Amygdala (tissue), 56 donors: ENCODE measurements at places on chromosomes 12 and 14.

DNA sequence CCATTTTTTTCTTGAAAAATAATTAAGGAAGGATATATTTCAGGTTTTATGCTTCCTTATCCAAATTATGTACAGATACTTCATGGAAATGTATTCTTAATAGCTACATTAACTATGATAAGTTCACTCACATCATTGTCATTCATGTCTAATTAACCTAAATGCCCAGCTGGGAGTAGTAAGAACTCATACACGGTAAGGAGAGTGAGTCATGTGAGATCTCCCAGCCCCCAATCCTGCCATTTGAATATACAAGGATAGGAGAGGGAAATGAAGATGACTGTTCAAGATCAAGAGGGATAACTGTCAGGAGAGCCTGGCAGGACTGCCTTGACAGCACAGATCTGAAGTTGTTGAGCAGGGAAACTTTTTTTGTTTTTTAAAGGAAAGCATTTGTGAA is 343.4 kb upstream of the USP15 start:
- DNase-seq, result no peak

- no peak for DNase-seq
Observed at GRCh38 chr12:49111206-49111605, 559 bp upstream of the LMBR1L start.

- DNase-seq, result no peak
Observed at GRCh38 chr14:100063314-100063941, 1.8 kb upstream of the EVL start.

GRCh38 chr12:70581208-70581607 is 56.0 kb downstream of the PTPRB start:
- DNase-seq, result no peak

GRCh38 chr12:66497008-66497897 is 181.6 kb downstream of the GRIP1 start:
- no peak for DNase-seq

- DNase-seq, result no peak
Observed at GRCh38 chr14:92471919-92472318, 41.7 kb upstream of the RIN3 start.

- no peak for DNase-seq
Observed at GRCh38 chr14:102591372-102591943, 991 bp upstream of the RCOR1 start.

DNA sequence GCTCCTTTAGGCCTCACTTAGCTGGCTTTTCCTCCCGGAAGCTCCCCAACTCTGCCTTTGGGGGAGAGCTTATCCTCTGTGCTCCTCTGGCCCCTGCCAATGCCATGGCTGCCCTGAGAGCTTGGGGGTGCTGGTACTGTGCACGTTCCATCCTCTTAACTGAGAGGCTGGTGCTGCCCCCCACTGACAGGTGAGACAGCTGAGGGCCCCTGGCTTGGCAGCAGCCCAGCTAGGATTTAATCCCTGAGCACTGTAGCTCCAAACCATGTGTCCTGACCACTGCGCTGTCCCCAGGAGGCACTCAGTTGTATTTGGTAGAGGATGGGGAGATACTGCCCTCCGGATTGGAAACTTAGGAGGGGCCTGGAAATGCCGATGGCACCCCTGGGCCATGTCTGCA is 46.1 kb downstream of the UBE3B start:
- DNase-seq, result no peak

- no peak for DNase-seq
Observed at GRCh38 chr12:132488127-132489077, 1.5 kb upstream of the FBRSL1 start.

GRCh38 chr12:92020983-92021665 is 124.5 kb downstream of the BTG1 start:
- no peak for DNase-seq

DNA sequence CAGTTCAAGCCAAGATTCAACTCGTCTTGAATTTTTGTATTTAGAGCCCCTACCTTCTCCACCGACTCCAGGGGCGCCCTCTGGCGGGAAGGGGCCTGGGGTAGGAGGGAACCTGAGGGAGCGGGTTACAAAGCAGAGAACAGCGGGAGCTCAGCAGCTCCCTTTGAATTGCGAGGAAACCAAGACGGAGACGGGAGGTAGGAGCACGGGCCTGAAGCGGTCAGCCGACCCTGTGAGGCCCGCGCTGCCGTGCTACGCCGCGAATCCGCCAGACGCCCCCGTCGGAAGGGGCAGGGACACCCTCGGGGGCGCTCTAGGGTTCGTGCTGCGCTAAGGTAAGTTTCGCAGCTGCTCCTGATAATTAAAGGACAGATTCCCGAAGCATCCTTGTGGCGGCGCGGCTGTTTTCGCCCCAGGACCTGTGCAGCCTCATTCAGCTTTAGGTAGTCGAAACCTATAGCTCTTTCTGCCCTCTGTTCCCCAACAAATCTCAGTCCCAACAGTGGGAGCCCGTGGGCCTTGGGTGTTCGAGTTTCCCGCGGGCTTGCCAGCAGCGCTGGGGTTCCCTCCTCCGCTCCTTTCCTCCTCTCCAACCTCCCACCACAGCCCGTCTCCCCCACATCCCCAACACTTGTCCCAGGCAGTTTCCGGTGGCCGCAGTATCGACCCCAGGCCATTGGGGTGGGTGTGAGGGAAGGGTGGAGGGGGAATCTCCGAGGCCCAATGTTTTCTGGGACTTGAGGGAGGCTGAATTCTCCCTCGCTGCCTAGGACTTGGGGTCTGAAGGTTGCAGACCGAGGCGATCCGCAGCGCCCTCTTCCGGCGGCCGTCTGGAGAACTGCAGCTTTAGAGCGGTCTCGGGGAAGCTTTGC is 5.1 kb upstream of the NKX2-1 start:
- DNase-seq, result no peak

DNA sequence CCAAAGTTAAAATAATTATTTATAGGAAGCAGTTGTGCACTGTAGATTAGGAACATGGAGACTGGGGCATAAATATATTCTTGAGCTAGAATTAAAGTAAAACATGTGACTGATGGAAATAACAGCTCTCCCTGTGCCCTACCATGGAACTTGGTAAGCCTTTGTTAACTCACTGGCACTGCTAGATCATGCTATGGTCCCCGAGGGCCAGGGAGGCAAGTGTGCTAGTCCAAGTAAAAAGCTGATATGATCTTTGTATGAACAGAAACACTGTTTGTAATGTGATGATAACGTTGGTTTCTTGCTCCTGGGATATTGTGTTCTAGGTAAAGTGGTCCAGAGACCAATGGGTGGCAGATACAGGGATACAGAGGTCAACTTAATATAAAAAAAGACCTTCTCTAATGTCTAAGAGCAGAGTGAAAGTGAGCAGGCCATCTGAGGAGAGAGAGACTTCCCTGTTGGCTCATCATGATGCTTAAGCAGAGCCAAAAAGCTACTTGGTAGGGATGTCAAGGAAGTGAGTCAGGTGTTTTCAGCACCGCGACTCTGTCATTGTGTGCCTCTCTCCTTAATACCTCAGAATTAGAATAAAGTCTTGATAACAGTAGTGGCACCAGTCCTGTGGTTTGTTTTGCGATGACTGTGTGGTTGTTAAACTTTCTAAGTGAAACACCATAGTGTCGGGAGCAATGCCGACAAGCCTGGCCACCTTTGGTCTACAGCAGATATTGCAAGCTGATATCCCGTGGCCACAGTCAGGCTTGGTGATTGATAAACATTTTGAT is 27.6 kb downstream of the BICD1 start:
- DNase-seq, result no peak
